ENCODE measurements at places on chromosomes 12 and 14. TPM values are rescaled to one million over a fixed set of nuclear protein-coding genes. Genes with fewer than 3 reads are reported as not detected.

KIF26A gene
- total RNA-seq: 1.7 TPM

- H3K36me3 ChIP-seq: no peaks in the 10 kb centered on the region
- H3K27me3 ChIP-seq: no peaks in the 10 kb centered on the region
- H3K27ac ChIP-seq: no peak overlapping the region
- no peak overlapping the region for H3K4me3 ChIP-seq
Observed at GRCh38 chr12:132634411-132634990, 15.9 kb downstream of the P2RX2 start.

GPR65 gene
- total RNA-seq: 1.7 TPM

INSM2 gene
- total RNA-seq: not detected

DNA sequence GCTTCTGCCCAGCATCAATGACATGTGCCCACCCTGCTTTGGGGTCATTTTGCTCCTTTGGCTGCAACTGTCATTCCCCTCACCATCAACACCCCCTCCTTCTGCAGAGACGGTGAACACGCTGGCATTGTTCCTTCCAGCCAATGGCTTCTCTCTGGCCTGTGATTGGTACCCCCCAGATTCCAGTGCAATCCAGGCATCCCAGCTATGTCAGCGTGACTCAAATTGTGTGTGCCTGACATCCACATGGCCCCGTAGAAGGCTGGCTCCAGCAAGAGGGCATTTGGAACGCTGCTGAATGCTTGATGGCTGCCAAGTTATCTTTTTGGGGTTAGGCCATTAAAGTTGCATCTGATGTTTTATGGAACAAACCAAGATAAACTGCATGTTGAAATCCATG is 21.0 kb upstream of the CCND2 start:
- no peak overlapping the region for H3K27ac ChIP-seq
- H3K4me1 ChIP-seq: no peaks in the 10 kb centered on the region

GRCh38 chr12:109295764-109296425 is 13.2 kb downstream of the FOXN4 start:
- H3K4me1 ChIP-seq: no peaks in the 10 kb centered on the region
- H3K4me3 ChIP-seq: no peak overlapping the region
- H3K27me3 ChIP-seq: no peaks in the 10 kb centered on the region
- no peaks in the 10 kb centered on the region for H3K36me3 ChIP-seq

DNA sequence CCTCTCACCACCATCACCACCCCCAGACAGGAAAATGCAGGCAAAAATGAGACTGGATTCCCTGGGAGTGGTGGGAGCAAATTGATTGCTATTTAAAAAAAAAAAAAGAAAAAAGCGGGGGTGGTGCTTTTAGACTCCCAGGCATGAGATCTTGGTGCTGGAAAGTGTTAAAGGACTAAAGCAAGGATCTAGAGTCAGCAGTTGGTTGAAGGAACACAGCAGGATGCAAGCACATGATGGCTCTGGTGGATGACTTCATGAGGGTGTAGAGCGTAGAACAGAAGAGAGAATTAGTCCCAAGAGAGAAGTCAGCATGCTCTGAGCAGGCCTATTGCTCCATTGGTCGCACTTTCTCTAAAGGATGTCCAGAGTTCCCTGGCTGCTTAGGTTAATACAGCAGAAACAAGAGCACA is 183.8 kb upstream of the HMGA2 start:
- H3K27ac ChIP-seq: no peak overlapping the region
- no peak overlapping the region for H3K4me3 ChIP-seq
- H3K27me3 ChIP-seq: no peaks in the 10 kb centered on the region
- H3K36me3 ChIP-seq: no peaks in the 10 kb centered on the region
- no peaks in the 10 kb centered on the region for H3K4me1 ChIP-seq

NFE2 gene
- total RNA-seq: not detected

- H3K4me1 ChIP-seq: peaks cover 4% of the 10 kb centered on the region
- H3K27me3 ChIP-seq: no peaks in the 10 kb centered on the region
- peak overlapping the region; percentile 25 for H3K4me3 ChIP-seq
- peak overlapping the region; percentile 20 for H3K27ac ChIP-seq
Observed at GRCh38 chr14:75514673-75515628, 7.3 kb upstream of the BATF start.

OTX2 gene
- not detected for total RNA-seq

DNA sequence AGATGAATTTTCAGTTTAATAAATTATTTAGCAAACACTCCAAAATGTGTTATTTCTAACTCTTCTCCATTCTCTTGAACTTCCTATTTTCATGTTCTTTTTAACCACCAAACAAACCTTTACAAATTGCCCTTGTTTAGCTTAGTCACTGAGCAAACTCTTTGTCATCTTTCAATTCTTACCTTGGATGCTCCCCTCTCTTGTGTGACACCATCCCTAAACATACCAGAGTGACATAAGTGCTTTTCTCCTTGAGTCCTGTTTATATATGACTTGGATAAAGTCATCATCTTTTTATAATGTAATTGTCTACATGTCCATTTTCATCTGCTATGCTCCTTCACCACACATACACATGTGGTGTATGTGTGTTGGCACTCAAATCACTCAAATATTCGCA is 3.4 kb upstream of the TMEM19 start:
- no peak for DNase-seq
- no peaks in the 10 kb centered on the region for H3K27me3 ChIP-seq
- no peaks in the 10 kb centered on the region for H3K36me3 ChIP-seq
- no peak overlapping the region for H3K27ac ChIP-seq

DNA sequence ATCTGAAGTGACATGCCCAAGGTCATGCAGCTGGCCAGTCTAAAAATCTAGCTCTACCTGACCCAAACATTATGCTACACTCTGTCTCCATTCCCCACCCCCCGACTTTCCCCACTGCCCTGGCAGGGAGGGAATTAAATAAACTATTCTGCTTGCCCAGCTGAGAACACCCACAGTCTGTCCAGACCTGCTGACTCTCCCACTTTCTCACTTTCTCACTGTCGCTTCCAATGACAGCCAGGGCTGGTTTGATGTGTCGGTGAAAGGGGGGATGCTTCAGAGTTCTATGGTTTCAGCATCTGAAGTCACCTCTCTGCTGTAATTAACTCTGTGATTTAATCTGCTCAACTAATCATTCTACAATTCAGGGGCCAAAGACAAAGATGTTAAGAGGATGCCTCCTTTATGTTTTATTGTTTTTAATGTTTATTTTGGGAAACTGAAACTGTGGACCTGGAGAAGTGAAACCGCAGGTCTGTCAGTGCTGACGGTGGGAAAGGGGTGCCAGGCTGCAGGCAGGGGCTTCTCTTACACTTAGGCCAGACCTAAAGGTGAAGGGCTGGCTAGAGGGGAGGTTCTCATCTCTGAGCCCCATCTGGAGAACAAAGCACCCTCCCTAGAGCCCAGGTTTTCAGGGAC is 8.1 kb upstream of the MSI1 start:
- no peaks in the 10 kb centered on the region for H3K36me3 ChIP-seq
- no peak overlapping the region for H3K4me3 ChIP-seq
- H3K4me1 ChIP-seq: no peaks in the 10 kb centered on the region

DNA sequence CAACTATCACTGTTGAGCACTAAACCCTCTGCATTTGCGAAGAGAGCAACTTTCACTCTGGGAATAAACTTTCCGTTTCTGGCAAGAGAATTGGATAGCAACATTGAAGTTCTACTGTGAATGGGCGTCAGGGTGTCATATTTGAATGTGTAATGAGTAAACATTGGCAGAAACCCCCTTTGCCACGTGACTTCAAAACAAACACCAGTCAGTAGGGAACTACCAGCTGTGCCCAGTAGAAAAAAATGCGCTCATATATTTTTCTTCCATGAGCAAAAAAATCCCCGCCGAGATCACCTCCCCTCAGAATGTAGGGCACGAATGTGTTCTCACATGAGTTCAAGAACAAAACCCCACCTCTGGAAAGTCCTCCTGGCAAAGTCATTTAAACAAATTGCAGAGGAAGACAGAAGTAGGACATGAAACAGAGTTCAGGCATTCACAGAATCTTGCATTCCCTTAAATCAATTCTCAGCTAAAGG is 80.6 kb downstream of the BTG1 start:
- DNase-seq: no peak
- H3K4me1 ChIP-seq: no peaks in the 10 kb centered on the region
- H3K27ac ChIP-seq: peak overlapping the region; percentile 8

CMKLR1 gene
- 2.0 TPM for total RNA-seq

- no peak for DNase-seq
- no peaks in the 10 kb centered on the region for H3K36me3 ChIP-seq
- H3K27ac ChIP-seq: no peak overlapping the region
- H3K4me3 ChIP-seq: no peak overlapping the region
- no peaks in the 10 kb centered on the region for H3K27me3 ChIP-seq
- H3K4me1 ChIP-seq: no peaks in the 10 kb centered on the region
Observed at GRCh38 chr14:27386391-27386790, 788.6 kb upstream of the NOVA1 start.

- H3K27ac ChIP-seq: no peak overlapping the region
- peaks cover 31% of the 10 kb centered on the region for H3K36me3 ChIP-seq
- peak overlapping the region; percentile 22 for H3K4me3 ChIP-seq
- DNase-seq: no peak
Observed at GRCh38 chr14:76810953-76811400, 1.7 kb downstream of the ANGEL1 start.

DNA sequence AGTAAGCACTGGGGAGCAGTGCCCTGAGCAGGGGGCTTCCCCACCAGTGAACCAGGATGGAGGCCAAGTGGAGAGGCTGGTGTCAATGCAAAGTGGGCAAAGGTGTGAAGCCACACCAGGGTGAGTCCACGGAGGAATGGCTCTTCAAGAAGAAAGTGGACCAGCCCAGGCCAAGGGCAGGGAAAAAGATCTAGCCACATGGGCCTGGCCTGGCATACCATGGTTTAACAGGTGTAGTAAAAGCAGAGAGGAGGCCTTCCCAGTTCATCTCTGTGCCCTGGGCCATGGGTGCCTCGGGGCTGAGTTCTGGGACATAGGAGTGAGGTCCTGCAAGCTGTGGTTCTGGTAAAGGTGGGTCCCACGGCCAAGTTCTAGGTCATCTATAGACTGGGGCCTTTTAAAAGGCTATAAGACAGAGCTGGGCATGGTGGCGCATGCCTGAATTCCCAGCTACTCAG is 153.4 kb downstream of the DPF3 start:
- no peak overlapping the region for H3K27ac ChIP-seq
- no peaks in the 10 kb centered on the region for H3K27me3 ChIP-seq
- no peak overlapping the region for H3K4me3 ChIP-seq
- no peaks in the 10 kb centered on the region for H3K4me1 ChIP-seq
- no peaks in the 10 kb centered on the region for H3K36me3 ChIP-seq
- DNase-seq: no peak

ADAM21 gene
- total RNA-seq: not detected

GLT8D2 gene
- total RNA-seq: 6.1 TPM

DNA sequence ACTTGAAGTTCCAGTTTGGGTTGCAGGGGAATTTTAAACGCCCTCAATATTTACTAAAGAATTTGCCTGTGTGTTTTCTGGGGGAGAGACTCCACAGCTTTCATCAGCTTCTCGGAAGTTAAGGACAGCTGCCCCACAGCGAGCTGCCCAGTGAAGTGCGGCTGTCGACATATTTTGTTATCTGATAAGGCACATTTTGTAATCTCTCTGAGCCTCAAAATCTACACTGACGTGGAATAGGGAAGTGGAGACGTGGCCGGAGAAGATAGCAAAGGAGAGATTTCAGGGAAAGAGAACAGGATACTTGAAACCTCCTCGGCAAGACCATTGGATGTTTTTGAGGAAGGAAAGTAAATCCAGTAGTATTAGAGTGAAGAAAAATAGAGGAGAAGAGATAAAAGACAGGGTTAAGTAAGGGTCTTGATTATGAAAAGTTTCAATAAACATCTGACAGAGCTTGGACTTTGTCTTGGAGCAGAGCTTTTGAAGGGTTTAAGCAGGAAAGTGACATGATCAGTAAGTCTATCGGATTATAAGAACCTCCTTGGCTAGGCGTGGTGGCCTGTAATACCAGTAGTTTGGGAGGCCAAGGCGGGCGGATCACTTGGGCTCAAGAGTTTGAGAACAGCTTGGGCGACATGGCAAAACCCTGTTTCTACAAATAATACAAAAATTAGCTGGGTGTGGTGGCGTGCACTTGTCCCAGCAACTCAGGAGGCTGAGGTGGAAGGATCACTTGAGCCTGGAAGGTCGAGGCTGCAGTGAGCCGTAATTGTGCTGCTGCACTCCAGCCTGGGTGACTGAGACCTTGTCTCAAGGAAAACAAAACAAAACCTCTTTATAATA is 1.1 kb downstream of the POLR3B start:
- no peaks in the 10 kb centered on the region for H3K27me3 ChIP-seq
- H3K27ac ChIP-seq: peak overlapping the region; percentile 90
- peaks cover 23% of the 10 kb centered on the region for H3K4me1 ChIP-seq
- no peak for DNase-seq
- H3K36me3 ChIP-seq: no peaks in the 10 kb centered on the region

DNA sequence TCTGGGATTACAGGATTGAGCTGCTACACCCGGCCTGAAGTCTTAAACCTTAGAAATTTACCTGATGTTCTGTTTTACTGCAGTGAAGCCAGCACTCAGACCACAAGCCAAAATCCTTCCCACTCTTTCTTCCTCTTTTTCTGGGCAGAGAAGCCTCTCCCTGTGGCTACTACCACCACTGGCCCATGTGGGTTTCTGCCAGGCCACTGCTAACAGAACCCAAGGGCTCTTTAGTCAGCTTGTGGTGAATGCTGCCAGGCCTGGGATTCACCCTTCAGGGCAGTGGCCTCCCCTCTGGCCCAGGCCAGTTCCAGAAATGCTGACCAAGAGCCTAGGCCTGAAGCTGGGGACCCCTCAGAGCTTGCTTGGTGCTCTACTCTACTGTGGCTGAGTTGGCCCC is 35.3 kb downstream of the GAS2L3 start:
- no peak overlapping the region for H3K27ac ChIP-seq
- no peaks in the 10 kb centered on the region for H3K4me1 ChIP-seq
- no peaks in the 10 kb centered on the region for H3K36me3 ChIP-seq
- H3K4me3 ChIP-seq: no peak overlapping the region
- DNase-seq: no peak
- H3K27me3 ChIP-seq: no peaks in the 10 kb centered on the region

THTPA gene
- total RNA-seq: 48.5 TPM

DNA sequence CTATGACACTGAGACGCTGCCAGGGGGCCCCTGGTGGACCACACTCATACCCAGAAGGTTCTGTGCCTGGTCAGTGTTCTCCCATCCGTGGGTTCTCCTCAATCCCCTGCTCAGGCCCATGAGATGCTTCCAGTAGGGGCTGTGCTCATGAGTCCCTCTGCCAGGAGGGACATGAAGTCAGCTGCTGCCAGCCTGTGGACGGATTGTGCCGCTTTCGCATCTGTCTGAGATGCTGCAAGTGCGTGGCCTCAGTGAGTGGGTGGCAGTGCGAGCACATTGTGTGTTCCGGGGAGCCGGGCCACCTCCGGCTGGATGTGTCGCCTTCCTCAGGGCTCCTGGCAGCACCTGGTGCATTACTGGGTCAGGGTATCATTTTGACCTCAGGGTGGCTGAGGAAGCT is 15.5 kb downstream of the TUNAR start:
- no peaks in the 10 kb centered on the region for H3K27me3 ChIP-seq
- H3K27ac ChIP-seq: no peak overlapping the region
- no peak for DNase-seq
- H3K4me3 ChIP-seq: no peak overlapping the region
- no peaks in the 10 kb centered on the region for H3K4me1 ChIP-seq
- H3K36me3 ChIP-seq: no peaks in the 10 kb centered on the region

- H3K4me1 ChIP-seq: no peaks in the 10 kb centered on the region
- no peaks in the 10 kb centered on the region for H3K27me3 ChIP-seq
- no peaks in the 10 kb centered on the region for H3K36me3 ChIP-seq
- H3K27ac ChIP-seq: no peak overlapping the region
- H3K4me3 ChIP-seq: no peak overlapping the region
- DNase-seq: no peak
Observed at GRCh38 chr12:91516695-91517047, 334.1 kb upstream of the DCN start.

Measured in Peyer's patch (tissue), 4 donors.